ENCODE measurements at places on chromosomes 6 and 20.

GRCh38 chr6:68756454-68757375, 121.6 kb downstream of the ADGRB3 start:
- DNase-seq = no peak

- no peak for DNase-seq
These were observed 154.2 kb upstream of the TSHZ2 start for GRCh38 chr20:52817981-52818380.

DNA sequence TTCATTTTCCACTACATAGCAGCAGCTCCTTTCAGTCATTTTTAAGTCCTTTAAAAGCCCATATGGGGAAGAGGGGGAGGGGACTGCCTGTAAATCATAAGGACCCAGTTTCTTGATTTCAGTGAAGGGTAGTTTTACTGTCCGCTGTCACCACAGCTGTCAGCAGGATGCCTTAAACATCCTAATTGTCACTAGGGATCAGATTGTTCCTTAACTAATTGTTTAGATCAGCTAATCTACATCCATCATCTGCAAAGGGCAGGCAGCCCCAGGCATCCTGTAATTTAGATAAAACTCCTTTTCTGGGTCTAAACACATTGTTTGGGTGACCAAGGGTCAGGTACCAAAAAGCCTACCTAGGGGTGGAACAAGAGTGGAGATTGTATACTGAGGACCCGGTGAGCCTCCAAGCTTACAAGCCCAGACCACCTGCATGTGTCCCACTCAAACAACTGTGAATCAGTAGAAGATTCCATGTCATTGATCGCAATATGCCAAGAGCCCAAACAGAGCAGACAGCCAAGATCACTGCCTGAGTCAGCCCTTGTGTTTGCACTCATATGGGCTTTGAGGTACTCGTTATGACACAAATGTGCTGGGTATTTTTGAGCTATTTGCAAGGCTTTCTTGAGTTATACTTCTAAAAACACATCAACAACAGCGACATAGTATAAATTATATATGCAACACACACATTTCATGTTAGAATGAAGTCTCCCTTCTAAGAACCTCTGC, 198.7 kb upstream of the CEP162 start:
- DNase-seq = no peak

DNA sequence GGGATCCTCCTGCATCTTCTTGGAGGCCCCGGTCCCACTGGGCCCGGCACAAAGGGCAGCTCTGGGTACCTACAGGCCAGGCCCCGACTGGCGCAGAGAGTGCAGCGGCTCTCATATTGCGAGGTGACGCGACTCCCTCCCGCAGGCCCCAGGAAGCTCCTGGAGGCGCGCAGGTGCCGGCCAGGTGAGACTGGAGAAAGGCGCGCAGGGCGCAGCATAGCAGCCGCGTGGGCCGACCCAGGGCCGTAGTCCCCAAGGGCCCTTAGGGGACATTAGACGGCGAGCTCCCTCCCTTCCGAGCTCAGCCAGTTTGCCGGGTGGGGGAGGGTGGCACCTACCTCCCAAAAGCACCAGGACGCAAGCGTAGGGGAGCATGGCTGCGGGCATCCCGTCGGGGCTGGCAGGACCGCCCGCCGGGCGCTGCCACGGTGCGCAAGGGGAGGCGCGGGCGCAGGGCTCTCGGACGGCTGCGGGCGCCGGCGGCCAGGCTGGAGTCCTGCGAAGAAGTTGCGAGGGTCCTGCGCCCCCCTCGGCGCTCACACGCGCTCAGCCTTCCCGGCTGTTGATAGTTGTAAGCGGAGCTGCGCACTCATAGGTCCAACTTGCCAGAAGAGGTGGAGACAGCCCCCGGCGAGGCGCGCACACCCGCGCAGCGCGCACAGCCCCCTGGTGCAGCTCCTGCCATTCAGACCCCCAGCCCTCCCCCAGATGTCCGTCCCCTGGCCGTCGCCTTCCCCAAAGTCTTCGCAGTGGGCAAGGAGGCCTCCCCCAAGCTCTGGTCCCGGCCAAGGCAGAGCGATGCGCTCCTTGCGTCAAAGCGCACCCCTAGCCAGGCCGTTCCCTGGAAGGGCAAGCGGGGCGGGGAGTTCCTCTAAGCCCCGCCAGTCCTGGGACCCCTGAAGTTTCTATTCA, 622 bp downstream of the APCDD1L start:
- DNase-seq = no peak

GRCh38 chr6:132466952-132467351, 46.0 kb downstream of the STX7 start:
- no peak for DNase-seq

GRCh38 chr20:42134265-42135098, 516.3 kb upstream of the CHD6 start:
- no peak for DNase-seq

- DNase-seq = no peak
These were observed 172.4 kb downstream of the THBS2 start for GRCh38 chr6:169081248-169081647.

DNA sequence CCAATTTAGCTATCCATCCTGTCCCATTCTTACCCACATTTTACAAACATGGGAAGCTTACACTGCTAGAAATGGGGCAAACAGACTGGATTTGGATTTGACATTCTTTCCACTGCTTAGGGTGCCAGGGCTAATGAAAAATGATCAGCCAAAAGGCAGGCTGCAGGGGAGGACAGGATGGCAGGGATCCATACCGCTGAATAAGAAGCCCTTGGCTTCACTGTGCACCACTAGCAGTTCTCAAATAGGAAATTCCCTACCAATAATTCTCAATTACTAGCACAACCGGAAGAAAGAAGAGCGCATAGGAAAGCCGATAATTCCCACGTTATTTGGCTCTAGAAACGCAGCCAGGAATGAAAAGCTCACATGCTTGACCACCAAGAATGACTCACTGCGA, 73.1 kb downstream of the NDUFAF5 start:
- no peak for DNase-seq

- DNase-seq = no peak
These were observed at the start of gene GID8 for GRCh38 chr20:62938105-62938888. Gene GID8 (plus strand): TSS chr20:62938147. CDS start chr20:62941503, 3,356 bp downstream.

DNA sequence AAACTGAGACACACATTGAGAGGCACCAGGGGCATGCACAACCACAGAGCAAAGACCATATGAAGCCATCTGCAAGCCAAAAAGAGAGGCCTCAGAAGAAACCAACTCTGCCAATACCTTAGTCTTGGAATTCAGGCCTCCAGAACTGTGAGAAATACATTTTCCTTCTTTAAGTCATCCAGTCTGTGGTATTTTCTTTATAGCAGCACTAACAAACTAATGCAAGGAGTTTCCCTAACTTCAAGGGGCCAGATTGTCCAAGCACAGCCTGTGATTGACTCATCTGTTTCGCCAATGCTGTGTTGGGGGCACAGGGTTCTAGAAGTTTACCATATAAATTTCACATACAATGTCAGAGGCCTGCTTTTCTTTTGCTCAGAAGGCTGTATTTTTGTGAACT, 364.6 kb downstream of the GJA1 start:
- no peak for DNase-seq

DNA sequence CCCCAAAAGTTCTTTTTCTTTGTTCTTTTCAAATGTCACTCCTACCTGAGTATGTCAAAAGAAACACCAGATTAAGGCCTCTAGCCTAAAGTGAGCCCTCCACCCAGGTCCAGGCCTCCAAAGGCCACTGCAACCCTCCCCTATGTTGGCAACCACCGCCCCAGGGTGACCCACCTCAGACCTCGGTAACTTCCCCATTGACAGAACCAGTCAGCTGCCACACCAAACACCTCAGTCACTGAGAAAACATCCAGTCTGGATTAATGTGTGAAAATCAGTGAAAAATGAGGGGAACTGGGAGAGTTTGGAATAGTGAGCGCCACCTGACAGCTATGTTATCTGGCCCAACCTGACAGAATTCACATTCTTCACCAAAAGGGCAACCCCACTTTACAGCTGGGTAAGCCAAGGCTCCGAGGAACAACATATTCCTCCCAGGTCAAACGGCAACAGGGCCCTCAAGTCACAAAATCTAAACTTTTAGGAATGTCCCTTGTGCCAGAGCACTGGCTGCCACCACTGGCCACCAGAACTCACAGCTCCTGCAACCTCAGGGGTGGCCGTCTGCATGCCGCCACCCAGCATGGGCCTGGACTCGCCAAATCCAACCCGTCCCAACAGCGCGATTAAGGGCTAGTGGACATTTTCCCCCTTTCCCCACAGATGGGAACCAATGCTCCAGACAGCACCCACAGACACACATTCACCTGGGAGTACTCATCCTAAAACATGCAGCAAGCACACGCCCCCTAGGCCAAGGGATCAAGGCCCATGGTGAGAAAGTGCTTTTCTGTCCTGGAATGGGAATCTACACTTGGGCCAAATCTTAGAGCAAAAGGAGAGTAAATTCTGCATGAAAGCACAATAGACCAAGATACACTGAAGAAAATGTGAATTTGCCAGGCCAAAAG, 4.8 kb downstream of the TAF4 start:
- no peak for DNase-seq
